ENCODE measurements at places on chromosomes 12 and 14.

DNA sequence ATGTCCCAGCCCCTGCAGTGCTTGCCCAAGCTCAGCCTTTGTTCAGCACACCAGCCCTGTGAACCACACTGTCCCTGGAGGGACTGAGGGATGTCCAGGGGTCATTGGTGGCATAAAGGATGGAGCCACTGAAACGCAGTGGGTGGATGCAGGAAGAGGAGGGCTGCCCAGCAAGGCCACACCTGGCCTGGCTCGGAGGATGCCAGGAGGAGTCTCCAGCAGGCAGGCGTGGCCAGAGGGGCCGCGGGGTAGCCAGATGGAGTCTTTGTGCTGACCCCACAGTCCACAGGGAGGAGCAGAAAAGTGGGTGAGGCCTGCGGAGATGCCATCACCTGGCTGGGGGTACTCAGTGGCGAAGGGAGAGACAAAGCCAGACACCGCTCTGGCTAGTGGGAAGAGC is 108.5 kb upstream of the C14orf180 start:
- DNase-seq, result no peak

GRCh38 chr12:89134213-89134770 is 218.0 kb downstream of the DUSP6 start:
- no peak for DNase-seq

DNA sequence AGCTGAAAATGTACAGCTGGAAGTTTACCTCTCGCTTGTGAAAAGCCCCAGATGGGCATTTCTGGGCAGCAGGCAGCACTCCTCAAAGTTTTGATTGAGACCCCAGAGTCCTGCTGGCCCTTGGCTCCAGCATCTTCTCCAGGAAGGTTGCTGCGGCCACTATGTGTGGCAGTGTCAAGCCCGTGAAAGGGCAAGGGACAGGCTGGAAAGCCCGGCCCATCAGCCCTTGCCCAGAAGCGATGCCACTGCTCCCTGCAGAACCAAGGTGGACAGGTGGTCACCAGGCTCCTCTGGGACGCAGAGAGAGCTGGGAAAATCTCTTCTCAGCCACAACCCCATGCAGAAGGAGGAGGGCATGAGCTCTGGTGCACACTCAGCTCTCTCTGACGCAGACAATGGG is 73.5 kb upstream of the BCL11B start:
- no peak for DNase-seq

DNA sequence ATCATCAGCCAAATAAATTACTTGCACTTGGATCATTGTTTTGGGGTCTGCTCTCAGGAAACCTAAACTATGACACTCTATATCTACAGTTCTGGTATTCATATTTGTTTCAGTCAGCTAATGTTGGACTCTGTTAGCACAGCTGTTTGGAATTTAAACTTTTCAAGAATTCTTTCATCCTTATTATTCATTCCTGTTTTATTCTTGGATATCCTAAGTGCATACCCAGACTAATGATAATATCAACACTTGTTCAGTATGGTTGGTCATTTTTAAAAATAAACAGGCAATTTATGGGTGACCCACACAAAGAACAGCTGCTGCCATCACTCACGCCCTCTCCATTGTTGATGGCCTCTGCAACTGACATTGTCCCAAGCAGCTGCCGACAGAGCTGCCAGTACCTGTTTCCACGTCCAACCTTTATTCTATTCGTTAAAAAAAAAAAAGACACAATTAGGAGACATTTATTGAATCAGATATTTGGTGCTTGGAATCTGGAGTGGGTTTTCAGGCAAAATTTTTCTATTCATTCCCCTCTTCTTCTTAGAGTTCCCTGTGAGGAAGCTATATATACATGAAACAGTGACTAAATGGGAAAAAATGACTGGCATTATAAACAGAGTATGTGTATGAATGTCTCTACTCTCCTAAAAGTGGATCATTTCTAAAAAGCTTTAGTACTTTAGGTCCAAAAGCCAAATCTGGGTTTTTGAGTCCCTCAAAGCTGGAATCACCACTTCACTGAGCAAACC is 252.1 kb upstream of the NAV3 start:
- DNase-seq, result no peak

- no peak for DNase-seq
Measured at GRCh38 chr12:2973566-2973965, 14.4 kb downstream of the TEAD4 start.
